ENCODE measurements at places on chromosomes 1 and 21.

DNA sequence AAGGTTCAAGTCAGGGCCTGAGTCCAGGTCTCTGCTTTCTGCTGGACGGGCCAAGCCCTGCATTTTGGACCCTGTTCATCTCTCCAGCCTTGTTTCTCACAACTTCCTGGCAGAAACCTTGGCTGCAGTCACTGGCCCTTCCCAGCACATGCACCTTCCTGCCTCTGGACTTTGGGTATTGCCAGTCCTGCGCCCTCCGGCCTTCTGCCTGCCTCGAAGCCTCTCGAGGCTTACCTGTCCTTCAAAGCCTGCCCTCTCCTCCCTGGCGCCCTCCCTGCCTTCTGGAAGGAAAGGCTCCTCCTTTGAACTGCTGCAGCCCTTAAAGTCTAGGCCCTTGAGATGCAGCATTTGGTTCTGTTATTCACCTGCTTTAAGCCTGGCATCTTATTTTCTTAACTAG is 52.8 kb downstream of the HTR6 start:
- no peaks in the 10 kb centered on the region for H3K4me1 ChIP-seq
- no peak for DNase-seq
- H3K27ac ChIP-seq = no peak overlapping the region
- no peaks in the 10 kb centered on the region for H3K36me3 ChIP-seq
- no peaks in the 10 kb centered on the region for H3K27me3 ChIP-seq
- no peak overlapping the region for H3K4me3 ChIP-seq

DNA sequence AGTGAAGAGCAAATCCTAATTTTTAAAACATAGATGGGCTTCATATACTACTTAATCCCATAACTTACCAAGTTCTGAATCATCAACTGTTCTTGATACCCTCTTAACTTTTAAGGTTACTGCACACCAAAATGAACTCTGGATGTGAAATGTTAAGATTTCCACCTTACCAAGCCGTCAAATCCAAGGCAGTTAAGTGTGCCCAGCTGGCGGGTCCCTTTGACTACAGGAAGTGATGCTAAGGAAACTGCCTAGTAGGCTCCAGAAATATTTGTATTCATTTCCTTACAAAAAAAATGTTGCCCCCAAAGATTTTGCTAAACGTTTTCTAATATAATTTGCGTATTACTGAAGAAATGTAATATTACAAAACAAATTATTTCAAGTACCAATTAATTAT is 10.7 kb downstream of the NRIP1 start:
- no peak overlapping the region for H3K27ac ChIP-seq
- no peaks in the 10 kb centered on the region for H3K27me3 ChIP-seq
- peaks cover 59% of the 10 kb centered on the region for H3K4me1 ChIP-seq

- no peak overlapping the region for H3K27ac ChIP-seq
- DNase-seq = no peak
- H3K4me3 ChIP-seq = no peak overlapping the region
- H3K27me3 ChIP-seq = no peaks in the 10 kb centered on the region
Observed at GRCh38 chr1:179302070-179302469, 8.5 kb downstream of the SOAT1 start.

GRCh38 chr1:247822060-247822459 is 1.9 kb downstream of the OR14A16 start:
- no peak overlapping the region for H3K4me3 ChIP-seq
- no peak overlapping the region for H3K27ac ChIP-seq
- H3K4me1 ChIP-seq = no peaks in the 10 kb centered on the region
- no peaks in the 10 kb centered on the region for H3K27me3 ChIP-seq
- no peak for DNase-seq

GRCh38 chr1:239125027-239125426 is 261.3 kb upstream of the CHRM3 start:
- H3K27me3 ChIP-seq = no peaks in the 10 kb centered on the region
- no peaks in the 10 kb centered on the region for H3K36me3 ChIP-seq
- DNase-seq = no peak
- H3K4me3 ChIP-seq = no peak overlapping the region

DNA sequence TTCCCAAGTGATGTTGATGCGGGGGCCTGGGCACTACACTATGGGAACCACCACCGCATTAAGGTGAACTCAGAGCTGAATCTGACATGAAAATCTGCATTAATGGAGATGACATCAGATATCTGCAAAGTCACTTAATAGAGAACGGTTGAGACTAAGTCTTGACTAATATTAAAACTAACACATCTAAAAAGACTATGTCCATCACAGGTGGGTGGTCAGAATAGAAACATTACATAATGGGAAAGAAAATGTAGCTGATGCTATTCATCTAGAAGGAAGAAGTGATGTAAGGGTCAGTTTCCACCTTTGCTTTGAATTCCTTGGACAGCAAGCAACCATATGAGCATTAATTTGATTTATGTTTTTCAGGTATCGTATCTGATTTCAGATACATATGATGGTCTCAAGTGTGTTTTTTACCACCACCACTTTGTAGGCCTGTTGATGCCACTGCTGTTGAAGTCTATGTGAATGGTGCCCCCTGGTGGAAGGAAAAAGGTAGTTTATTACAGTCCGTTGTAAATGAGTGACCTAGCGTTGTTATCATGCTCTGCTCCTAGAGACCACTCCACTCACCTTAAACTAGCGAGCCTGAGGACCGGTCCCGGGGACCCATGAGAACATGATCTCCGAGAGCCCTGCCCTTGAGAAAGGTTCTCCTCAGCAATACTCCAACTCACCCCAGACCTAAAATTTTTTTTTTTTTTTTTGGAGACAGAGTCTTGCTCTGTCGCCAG is 73.5 kb downstream of the BACH1 start:
- no peak for DNase-seq
- H3K4me1 ChIP-seq = no peaks in the 10 kb centered on the region
- H3K27ac ChIP-seq = no peak overlapping the region
- peaks cover 25% of the 10 kb centered on the region for H3K36me3 ChIP-seq
- H3K27me3 ChIP-seq = no peaks in the 10 kb centered on the region

DNA sequence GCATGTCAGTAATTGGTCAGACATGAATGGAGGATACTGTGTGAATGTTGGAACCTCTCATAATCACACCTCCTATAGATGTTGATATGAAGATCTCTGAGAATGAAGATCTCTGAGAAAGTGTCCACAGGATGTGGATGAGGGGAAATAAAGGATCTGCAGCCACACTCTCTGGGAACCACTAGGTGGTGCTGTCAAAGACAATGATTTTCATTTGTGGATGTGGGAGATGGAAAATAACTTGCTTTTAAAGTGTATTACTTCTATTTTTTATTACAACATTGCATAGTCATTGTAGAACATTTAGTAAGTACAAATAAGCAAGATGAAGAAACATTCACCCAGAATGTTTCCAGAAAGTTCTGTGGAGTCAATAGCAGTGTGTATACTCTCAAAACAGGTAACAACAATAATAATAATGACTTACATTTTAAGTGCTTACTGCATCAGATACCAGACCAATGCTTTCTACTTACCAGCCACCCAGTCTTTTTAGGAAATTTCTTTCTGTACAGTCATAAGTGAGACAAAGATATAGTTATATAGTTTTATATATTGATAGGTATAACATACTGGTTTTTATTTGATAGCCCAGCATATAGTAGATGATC is 128.2 kb downstream of the ATG4C start:
- DNase-seq = no peak
- H3K4me1 ChIP-seq = no peaks in the 10 kb centered on the region
- no peaks in the 10 kb centered on the region for H3K27me3 ChIP-seq
- no peak overlapping the region for H3K27ac ChIP-seq

GRCh38 chr1:201463071-201463552 is 5.9 kb downstream of the PHLDA3 start:
- H3K36me3 ChIP-seq = peaks cover 36% of the 10 kb centered on the region
- no peaks in the 10 kb centered on the region for H3K27me3 ChIP-seq
- peak overlapping the region; percentile 97 for H3K27ac ChIP-seq
- no peak overlapping the region for H3K4me3 ChIP-seq
- no peak for DNase-seq
- H3K4me1 ChIP-seq = peaks cover 38% of the 10 kb centered on the region

DNA sequence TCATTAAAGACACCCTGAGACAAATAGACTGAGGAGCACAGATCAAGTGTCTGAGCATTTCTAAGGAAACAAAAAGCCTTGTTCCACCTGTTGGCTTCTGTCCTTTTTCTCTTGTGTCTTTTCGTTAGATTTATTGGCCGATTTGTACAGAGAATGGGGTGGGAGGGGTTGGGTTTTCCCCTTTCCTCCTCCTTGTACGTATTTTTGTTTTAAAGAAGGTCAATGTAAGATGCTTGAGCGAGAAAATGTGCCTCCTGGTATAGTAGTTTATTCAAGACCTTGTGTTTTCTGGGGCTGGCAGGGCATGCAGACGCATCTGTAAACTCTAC is 1.2 kb downstream of the BCL9 start:
- no peaks in the 10 kb centered on the region for H3K27me3 ChIP-seq
- H3K4me3 ChIP-seq = no peak overlapping the region
- DNase-seq = no peak
- no peaks in the 10 kb centered on the region for H3K36me3 ChIP-seq

DNA sequence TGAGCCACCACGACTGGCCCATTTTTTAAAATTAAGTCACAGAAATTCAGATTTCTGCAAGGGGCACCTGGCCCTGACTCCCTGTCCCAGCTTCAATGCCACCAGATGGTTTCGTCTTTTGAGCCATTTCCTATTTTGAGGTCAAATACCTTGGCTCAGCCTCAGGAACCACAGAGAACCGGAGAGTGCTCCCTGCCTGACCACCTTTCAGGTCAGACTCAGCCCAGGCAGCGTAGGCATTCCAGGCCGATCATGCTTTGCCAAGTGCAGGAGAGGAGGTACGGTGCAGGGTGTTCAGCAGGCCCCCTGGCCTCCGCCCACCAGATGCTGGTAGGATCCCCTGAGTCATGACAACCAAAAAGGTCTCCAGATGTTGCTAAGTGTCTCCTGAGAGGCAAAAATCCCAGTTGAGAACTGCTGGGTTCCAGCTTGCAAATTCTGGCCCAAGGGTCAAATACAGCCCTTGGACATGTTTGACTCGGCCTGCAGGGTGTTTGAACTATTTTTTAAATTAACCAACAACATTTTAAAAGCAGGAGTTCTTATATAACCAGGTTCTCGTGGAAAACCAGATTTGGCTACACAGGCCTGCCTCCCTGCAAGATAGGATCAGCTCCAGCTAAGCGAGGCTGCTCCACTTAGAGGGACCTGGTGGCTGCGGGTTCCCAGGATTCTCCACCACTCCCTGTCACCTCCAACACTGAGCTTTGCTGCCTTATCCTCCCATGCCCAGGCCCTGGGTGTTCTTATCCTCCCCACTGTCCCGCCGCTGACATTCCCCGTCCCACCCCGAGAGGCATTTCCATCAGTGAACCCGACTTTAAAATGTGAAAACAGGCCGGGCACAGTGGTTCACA is 61.9 kb upstream of the TARDBP start:
- H3K27ac ChIP-seq = no peak overlapping the region
- H3K4me3 ChIP-seq = no peak overlapping the region
- no peaks in the 10 kb centered on the region for H3K36me3 ChIP-seq
- no peaks in the 10 kb centered on the region for H3K27me3 ChIP-seq
- no peaks in the 10 kb centered on the region for H3K4me1 ChIP-seq

DNA sequence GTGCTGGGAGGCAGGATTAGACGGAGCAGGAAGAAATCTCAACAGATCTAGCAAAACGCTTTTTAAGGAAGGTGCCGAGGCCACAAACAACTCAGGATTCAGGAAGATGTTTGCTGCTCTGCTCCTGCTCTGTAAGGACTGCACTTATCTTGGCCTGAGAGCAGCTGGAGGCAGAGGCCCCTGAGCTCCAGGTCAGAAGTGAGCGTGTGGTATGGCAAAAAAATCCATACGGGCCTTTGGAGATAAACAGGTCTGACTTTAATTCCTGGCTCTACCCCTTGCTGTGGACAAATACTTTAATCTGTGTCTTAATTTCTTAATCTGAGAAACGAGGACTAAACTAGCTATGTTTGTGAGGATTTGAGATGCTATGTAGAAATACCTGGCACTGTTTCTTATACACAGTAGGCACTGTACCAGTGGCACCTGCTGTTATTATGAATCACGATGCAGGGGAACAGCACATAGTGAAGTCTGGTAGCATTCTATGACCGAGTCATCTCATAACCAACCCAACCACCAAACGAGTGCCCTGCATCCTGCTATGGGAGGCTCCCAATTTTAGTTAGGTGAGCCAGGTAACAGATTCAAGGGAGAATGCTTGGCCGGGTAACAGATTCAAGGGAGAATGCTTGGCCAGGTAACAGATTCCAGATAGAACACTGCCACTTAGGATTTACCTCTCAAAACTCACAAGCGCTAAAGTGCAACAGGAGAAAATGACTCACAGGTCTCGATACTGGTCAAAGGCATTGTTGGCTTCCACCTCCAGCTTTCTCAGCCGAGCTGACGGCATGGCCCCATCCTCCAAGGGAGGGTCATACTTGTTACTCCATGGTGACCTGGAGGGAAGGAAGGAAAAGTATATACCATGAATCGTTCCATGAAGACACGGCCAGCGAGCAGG is 65.9 kb downstream of the SLC66A1 start:
- H3K27ac ChIP-seq = no peak overlapping the region
- H3K27me3 ChIP-seq = no peaks in the 10 kb centered on the region
- no peaks in the 10 kb centered on the region for H3K4me1 ChIP-seq

- no peak overlapping the region for H3K4me3 ChIP-seq
- H3K27ac ChIP-seq = no peak overlapping the region
- peaks cover 7% of the 10 kb centered on the region for H3K27me3 ChIP-seq
- H3K4me1 ChIP-seq = no peaks in the 10 kb centered on the region
Observed at GRCh38 chr1:111736548-111737215, 2.5 kb downstream of the INKA2 start.

DNA sequence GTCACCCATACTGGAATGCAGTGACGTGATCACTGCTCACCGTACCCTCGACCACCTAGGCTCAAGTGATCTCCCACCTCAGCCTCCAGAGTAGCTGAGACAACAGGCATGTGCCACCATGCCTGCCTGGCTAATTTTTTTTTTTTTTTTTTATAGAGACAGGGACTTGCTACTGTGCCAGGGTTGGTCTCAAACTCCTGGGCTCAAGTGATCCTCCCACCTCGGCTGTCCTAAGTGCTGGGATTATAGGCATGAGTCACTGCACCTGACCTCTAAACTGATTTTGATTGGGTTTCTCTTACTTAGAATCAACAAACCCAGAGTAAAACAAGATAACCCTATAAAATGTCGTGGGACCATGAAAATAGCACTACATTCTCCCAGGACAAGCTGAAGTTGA is 112.0 kb downstream of the UBE2U start:
- H3K4me1 ChIP-seq = peaks cover 3% of the 10 kb centered on the region
- no peak overlapping the region for H3K27ac ChIP-seq
- no peak overlapping the region for H3K4me3 ChIP-seq
- no peak for DNase-seq
- H3K27me3 ChIP-seq = no peaks in the 10 kb centered on the region
- H3K36me3 ChIP-seq = no peaks in the 10 kb centered on the region

DNA sequence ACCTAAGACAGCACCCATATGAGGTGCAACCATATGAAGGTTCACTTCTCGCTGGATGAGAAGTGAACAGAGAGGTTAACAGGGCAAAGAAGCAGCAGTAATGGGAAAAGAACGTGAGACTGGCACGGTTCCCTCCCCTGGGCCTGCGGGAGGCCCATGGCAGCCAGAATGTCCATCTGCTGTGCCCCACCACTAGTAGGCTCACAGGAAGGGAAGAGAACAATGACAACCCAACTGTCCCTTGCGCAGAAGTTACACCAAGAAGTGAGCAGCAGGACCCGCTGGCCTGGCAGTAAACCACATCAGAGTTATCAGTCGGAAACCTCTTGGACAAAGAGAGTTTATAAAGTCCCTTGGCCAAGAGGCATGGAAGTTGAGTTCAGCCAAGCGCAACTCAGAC is 11.3 kb downstream of the HIVEP3 start:
- DNase-seq = no peak
- H3K4me1 ChIP-seq = peaks cover 10% of the 10 kb centered on the region
- H3K27ac ChIP-seq = no peak overlapping the region
- H3K27me3 ChIP-seq = no peaks in the 10 kb centered on the region
- H3K36me3 ChIP-seq = no peaks in the 10 kb centered on the region

All from RWPE2 (cell line).